ENCODE measurements at places on chromosomes 7 and 10.

GRCh38 chr7:106176414-106177299, 64.5 kb upstream of the SYPL1 start:
- peak; percentile 89 for DNase-seq

- DNase-seq: no peak
Observed at GRCh38 chr7:149266451-149266850, 4.5 kb downstream of the ZNF783 start.

GRCh38 chr7:42103456-42103855, 133.6 kb downstream of the GLI3 start:
- DNase-seq: peak; percentile 32

- no peak for DNase-seq
Observed at GRCh38 chr10:3874990-3875841, 90.2 kb upstream of the KLF6 start.

GRCh38 chr7:28328822-28329660, 83.3 kb upstream of the CREB5 start:
- DNase-seq: no peak

DNA sequence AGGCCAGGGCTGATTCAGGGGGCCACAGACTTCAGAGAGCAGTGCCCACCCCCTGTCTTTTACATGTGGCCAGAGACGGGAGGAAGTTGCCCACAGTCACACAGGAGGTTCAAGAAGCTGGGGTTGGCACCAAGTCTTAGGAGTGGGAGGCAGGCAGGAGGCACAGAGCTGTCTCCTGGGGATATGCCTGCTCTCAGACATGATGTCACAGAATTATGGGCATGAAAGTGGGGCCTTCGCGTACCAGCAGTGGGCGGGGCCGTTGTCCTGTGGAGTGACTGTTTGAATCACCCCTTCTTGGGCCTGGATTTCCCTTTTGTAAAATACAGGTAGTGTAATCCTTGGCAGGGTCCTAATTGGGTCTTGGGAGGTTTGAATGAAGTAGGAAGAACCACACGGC, 81.2 kb upstream of the PPIF start:
- DNase-seq: peak; percentile 21

DNA sequence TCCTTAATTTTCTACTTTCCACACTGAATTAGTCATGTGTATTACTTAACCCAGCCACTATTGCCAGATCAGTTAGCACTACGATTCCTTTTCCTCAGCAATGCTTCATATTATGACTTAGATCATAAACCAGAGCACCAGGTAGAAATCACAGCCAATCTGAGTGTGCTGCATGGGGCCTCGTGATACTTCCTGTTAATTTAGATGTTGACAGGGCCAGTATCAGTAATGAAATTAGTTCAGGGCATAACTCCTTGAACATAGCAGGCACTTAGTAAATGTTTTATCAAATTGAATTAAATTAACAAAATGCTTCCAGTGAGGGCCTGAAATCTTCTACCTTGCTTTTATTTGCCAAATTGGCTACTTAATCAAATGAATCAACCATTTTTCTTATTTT, 169.3 kb upstream of the LRGUK start:
- no peak for DNase-seq

DNA sequence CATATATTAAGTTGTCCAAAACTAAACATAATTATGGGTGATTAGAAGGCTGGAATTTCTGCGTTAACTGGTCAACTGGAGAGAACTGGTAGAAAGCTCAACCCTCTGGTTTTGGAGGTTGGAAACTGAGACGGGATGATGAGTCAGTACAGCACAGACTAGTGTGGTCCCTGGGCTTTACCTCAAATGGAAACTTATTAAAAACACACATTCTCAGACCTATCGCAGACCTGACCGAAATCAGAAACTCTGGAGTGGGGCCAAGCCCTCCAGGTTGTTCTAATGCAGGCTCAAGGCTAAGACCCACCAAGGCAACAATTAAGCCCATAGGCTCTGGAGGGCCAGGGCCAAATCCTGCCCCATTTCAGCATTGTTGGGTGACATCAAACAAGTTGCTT, 136.9 kb downstream of the KCNMA1 start:
- DNase-seq: no peak

- DNase-seq: no peak
Observed at GRCh38 chr10:6618340-6618739, 38.3 kb upstream of the PRKCQ start.

DNA sequence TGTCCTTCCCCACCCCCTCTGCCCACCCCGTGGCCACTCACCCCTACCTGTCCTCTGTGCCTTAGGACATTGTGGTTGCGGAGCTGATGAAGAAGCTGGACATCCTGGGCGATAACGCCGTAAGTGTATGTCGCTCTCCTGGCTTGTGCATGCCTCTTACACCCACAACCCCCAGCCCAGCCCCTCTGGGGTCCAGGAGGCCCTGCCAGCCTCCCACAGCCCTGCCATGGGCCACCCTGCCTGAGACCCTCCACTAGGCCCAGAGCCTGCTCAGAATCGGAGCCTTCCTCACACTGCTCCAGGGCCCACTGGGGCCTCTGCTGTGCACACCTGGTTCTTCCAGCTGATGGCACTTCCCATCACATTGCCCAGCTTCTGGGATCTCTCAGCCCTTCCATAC, 36.8 kb upstream of the DPYSL4 start:
- no peak for DNase-seq

- DNase-seq: no peak
Observed at GRCh38 chr10:128642502-128642901, 516.3 kb upstream of the MKI67 start.

- no peak for DNase-seq
Observed at GRCh38 chr7:66804001-66804400, 63.5 kb downstream of the RABGEF1 start.

DNA sequence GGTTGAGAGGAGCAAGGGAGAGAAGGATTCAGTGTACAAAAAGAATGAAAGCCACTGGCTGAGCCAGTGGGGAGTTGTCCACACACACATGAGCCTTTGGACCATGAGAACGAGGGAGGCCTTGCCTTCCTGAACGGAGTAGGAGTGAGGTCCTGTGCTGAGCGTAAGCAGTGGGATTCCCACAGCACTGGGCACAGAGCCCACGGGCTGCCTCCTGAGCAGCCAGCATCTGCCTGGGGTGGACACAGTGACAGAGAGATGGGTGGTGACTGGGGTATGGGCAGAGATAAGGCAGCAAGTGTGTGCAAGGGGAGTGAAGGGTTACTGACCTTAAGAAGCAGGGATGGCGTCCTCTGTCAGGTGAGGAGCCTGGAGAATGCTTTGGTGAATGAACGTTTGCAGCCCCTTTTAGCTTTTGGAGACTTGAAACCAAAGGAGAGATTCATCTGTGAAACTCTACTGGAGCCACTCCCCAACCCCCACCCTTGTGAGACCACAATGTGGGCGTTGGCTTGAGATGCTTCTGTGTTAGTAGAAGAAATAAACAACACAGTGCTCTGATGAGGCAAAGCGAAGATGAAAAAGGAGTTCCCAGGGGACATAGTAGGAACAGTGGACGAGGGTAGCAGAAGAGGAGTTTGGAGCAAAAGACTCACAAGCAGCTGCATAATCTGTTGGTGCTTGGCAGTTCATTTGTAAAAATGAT, 56.5 kb downstream of the FIGNL1 start:
- DNase-seq: no peak
